Stimulated activated effector memory CD8-positive, alpha-beta T cell treated with anti-CD3 and anti-CD28 coated beads, Interleukin-12 subunit alpha, Interleukin-12 subunit beta, amount 100 ng/mL, for 72 hours (primary cell): ENCODE measurements at places on chromosomes 3 and 15.

- DNase-seq: no peak
Observed at GRCh38 chr3:121894301-121894990, at the start of gene SLC15A2. TSS of gene SLC15A2 (plus strand) at chr3:121894401. CDS start at chr3:121894477, 76 bp downstream.

DNA sequence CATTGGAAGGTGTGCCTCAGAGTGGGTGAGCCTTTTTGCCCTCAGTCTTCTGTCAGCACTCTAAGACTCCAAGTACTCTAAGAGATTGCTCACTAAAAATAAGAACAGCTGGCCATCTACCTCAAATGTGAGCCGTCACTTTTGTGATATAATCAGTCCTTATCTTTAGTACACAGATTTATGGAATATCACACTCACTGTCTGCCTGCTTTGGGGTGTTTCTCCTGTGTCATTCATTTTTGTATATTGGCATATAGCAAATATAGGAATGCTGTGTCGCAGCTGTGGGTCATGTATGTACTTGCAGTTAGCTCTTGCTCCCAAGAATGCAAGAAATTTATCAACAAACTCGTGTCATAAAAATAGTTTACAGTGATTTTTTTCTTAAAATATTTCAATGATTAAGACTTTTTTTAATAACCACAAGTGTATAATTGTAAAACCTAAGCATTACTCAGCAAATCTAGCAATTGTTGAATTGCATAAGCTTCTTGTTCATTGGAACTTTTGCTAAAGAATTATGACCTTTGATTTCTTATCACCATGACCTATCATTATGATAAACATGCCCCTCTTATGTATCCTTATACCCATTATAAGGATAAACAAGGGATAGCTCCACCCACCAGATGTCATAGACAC is 18.8 kb downstream of the SETD5 start:
- no peak for DNase-seq

DNA sequence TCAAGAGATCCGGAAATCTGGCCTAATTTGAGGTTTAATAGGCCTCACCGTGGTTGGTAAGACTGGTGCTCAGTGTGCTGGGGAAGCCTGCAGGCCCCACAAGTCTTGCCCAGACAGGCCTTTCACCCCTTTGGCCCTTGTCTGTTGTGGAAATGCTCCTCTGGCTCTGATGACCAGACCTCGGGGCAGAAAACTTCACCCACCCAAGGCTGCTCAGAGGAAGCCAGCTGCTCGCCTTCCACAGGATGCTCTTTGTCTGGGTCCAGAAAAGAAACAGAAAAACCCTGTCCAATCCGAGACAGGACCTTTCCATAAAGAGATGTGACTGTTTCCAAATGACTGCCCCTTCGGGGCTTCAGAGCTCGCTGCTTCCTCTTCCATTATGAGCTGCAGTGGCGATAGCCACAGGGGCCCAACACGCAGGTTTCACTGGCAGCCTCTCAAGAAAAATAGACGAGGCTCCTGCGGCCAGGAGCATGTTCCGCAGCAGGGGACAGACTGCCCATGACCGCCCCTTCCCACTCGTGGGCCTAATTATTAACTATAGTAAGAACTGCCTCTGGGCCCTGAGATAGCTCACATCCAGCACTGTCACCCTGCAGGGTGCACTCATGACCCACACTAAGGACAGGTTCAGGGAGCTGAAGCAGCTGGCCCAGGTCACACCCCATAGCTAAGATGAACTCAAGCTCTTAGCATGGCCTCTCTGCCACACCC is 6.8 kb upstream of the SNX22 start:
- no peak for DNase-seq

- DNase-seq: no peak
Observed at GRCh38 chr3:189233225-189233858, 61.6 kb downstream of the TPRG1 start.

GRCh38 chr3:159062734-159063410 is 261.0 kb downstream of the MFSD1 start:
- no peak for DNase-seq
